ENCODE measurements at places on chromosomes 1 and 21. TPM values are rescaled to one million over a fixed set of nuclear protein-coding genes. Genes with fewer than 3 reads are reported as not detected.

DNA sequence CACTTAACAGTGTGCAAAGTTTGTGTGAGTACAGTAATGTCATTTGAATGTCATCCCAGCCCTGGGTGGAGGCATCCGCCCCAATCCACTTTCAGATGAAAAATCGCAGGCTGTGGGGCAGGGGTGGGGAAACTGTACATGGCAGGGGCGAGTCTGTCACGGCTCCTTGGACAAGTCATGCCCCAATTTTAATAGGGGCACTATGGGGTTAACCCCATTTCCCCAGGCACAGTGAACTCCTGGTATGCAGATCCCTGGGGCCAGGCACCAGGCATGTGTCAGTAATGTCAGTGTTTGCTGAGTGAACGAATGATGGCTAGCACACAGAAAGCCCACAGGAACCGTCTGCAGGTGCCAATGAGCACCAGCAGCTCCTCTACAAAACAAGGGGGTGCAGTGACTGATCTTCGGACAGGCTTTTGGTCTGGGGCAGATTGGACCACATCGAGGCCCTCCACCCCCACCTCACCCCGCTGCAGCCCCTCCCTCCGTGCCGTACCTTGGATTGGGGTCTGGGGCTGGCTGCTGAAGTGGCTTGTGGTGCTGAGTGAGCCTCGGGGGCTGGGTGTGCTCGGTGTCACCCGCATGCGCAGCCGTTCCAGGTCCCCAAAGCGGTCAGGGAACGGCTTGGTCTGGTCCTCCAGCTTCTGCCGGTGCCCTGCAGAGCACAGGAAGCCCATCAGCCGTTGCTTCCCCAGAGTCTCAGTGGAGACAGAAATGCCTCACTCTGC, 23.2 kb downstream of the RUNX3 start:
- H3K36me3 ChIP-seq: no peaks in the 10 kb centered on the region
- H3K4me1 ChIP-seq: no peaks in the 10 kb centered on the region
- H3K27me3 ChIP-seq: no peaks in the 10 kb centered on the region
- peak; percentile 3 for DNase-seq
- no peak overlapping the region for H3K27ac ChIP-seq

DNA sequence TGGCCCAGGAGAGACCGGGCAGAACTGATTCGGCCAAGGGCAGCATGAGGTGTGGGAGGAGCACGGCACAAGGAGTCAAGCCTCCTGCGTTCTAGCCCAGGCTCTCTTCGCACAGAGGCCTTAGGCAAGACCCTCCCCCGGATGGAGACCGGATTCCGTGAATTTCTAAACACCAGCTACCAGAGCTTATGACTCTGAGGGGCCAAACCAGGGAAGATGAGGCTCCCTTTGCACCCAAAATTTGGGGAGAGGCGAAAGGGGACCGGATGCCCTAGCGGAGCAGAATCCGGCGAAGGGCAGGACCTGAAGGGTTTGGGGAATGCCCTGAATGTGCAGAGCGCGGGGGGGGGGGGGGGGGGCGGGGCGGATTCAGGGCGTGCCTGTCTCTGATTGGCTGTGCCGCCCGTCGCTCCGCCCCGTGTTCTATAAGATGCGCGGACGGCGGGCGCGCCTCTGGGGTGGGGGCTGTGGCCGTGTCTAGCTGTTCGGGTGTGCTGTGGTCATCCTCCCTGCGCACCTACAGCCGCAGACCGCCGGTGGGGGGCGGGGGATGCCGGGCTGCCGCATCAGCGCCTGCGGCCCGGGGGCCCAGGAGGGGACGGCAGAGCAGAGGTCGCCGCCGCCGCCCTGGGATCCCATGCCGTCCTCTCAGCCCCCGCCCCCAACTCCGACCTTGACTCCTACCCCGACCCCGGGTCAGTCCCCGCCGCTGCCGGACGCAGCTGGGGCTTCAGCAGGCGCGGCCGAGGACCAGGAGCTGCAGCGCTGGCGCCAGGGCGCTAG, at the start of gene TRNP1:
Gene TRNP1, plus strand, starts transcription at position 456 of the 783 bp plus-strand sequence. Its CDS starts 95 bp downstream, at position 551.
- H3K36me3 ChIP-seq: no peaks in the 10 kb centered on the region
- no peaks in the 10 kb centered on the region for H3K27me3 ChIP-seq
- H3K27ac ChIP-seq: no peak within 1 kb of the TSS
- peaks cover 6% of the 10 kb centered on the region for H3K4me1 ChIP-seq
- peak within 1 kb of the TSS; percentile 67 for H3K4me3 ChIP-seq

- H3K36me3 ChIP-seq: no peaks in the 10 kb centered on the region
- DNase-seq: no peak
- H3K4me3 ChIP-seq: no peak overlapping the region
- H3K27me3 ChIP-seq: no peaks in the 10 kb centered on the region
- no peak overlapping the region for H3K27ac ChIP-seq
- no peaks in the 10 kb centered on the region for H3K4me1 ChIP-seq
These were observed 530.8 kb upstream of the BEND5 start for GRCh38 chr1:49307457-49307856.

DNA sequence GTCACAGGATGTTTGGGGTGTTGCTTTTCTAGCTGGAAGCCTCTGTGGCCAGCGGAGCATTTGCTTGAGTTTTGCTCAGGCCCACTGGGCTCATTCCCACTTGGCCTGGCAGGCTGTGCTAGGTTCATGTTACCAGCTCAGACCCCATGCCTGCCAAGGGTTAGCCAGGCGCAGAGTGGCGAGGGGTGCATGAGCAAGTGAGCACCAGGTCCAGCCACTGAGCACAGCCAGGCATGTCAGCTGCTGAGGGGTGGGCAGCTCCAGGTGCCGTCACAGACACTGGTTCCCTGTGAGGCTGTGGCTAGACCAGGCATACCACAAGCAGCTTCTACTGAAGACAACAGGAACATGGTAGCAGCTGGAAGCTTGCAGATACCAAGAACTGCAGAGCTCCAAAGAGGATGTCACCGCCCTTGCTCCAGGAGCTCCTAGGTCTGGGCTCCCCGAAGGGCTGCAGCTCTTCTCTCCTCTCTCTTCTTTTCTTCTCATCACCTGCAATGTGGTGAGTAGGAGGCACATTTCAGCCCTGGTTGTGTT, 52.0 kb upstream of the CYYR1 start:
- no peak overlapping the region for H3K4me3 ChIP-seq
- H3K4me1 ChIP-seq: no peaks in the 10 kb centered on the region
- no peaks in the 10 kb centered on the region for H3K36me3 ChIP-seq
- H3K27ac ChIP-seq: no peak overlapping the region

DNA sequence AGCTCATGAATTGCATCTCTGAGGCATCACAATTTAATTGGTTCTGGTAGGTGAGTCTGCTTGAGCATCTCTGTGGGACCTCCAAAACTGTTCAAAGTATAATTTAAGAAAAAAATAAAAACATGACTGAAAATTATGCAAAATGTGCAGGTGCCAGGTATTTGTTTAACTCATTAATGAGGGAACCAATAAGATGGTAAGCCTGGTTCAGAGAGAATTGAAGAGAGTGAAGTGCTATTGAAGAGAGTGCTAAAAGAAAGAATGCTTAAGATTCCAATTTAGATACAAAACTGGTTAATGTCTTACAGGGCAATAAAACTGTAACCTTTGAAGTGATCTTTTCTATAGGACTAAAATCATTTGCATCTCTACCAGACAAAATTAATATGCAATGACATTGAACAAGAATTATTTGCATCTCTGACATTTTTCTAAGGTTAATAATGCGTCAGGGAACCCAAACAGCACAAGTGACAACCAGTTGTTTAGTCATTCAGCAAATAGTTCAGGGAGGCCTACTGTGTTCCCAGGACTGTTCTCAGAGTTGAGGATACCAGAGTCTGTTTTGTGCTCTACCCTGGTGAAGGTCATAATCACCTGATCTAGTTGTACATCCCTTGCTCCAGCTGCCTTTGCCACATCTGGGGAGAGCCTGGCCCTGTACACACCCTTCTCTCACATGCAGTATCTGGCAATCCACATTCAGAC, 183.5 kb downstream of the PATJ start:
- no peak overlapping the region for H3K4me3 ChIP-seq
- no peaks in the 10 kb centered on the region for H3K4me1 ChIP-seq
- no peak for DNase-seq
- H3K27me3 ChIP-seq: no peaks in the 10 kb centered on the region

DNA sequence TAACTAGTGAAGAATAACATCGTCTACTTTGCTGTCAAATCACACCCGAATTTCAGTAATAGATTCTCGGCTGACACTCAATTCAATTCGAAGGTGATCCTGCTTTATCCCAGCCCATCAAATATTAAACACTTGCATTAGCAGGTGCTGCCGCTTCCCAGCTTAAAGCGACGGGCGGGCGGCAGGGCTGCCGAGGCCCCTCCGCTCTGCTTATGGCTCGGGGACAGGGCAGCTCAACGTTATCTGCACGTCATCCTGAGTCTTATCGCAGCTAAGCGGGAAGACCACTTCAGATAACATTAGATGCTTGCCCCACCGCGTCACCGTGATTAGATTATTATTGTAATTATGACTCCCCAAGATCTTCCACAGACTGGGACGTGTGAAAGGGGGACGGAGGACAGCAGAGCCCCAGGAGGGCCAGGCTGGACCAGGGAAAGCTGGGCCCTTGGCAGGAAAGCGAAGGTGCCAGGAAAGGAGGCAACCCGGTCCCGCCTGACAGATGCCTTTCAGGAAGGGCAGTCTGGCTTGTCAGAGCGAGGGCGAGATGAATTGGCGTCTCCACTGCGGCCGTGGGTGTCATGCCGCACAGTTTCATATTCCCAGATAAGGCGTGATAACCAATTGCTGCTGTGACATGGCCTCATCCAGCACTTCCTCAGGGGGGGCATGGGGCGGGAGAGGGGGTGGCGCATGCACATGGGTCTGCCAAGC, 37.0 kb downstream of the DMAP1 start:
- H3K36me3 ChIP-seq: no peaks in the 10 kb centered on the region
- H3K27ac ChIP-seq: no peak overlapping the region
- H3K27me3 ChIP-seq: no peaks in the 10 kb centered on the region
- DNase-seq: no peak

GRCh38 chr1:30731806-30732276, 8.5 kb upstream of the MATN1 start:
- H3K36me3 ChIP-seq: no peaks in the 10 kb centered on the region
- no peaks in the 10 kb centered on the region for H3K27me3 ChIP-seq
- no peak for DNase-seq

GRCh38 chr21:45264146-45264911, 23.4 kb downstream of the POFUT2 start:
- DNase-seq: peak; percentile 16
- H3K27ac ChIP-seq: no peak overlapping the region
- no peaks in the 10 kb centered on the region for H3K36me3 ChIP-seq
- no peak overlapping the region for H3K4me3 ChIP-seq

- peak; percentile 72 for DNase-seq
- H3K27me3 ChIP-seq: no peaks in the 10 kb centered on the region
- H3K36me3 ChIP-seq: no peaks in the 10 kb centered on the region
- peak overlapping the region; percentile 78 for H3K27ac ChIP-seq
- H3K4me1 ChIP-seq: peaks cover 39% of the 10 kb centered on the region
- no peak overlapping the region for H3K4me3 ChIP-seq
These were observed 25.0 kb downstream of the ABCA4 start for GRCh38 chr1:94095744-94096469.

- H3K36me3 ChIP-seq: no peaks in the 10 kb centered on the region
- no peak overlapping the region for H3K27ac ChIP-seq
These were observed 33.2 kb downstream of the ATP8B2 start for GRCh38 chr1:154358519-154358918.

DNA sequence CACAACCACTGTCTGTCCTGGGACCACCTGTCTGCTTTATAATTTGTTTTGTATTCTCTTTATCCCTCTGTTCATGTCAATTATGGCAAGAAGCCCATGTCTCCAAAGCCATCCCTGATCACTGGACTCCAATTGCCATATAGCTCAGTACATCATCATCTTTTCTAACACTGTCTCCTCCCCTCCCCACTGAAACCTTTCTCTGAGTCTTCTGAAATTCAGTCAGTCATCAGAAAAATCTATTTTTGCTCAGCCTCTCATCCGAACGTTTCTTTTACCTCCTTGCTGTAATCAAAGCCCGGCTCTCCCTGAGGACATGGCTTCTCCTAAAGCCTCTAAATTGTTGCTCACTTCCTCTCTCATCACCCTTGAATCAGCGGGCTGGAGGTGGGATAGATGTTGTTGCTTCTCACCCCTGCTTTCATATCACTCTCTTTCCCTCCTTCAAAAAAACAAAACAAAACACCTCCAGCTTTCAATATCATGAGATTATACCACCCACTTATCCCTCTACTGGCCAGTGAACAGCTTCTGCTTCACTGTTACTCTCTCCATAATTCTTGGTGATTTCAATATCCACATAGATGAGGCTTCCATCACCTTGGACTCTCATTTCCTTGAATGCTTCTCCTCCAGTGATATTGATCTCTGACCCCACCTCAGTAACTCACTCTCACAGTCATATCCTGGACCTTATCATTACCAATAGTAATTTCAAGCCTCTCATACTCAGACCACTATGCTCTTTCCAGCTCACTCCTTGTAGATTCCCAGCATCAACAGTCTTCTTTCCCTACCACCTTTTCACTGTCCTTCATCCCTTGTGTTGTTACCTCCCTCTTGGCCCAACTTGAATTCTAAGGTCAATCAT, 27.8 kb downstream of the RAB3B start:
- no peaks in the 10 kb centered on the region for H3K27me3 ChIP-seq
- DNase-seq: no peak
- no peaks in the 10 kb centered on the region for H3K4me1 ChIP-seq
- H3K27ac ChIP-seq: no peak overlapping the region
- no peak overlapping the region for H3K4me3 ChIP-seq

GRCh38 chr1:212699625-212700222, at the start of gene BATF3:
BATF3 (minus strand) TSS chr1:212699840; CDS start chr1:212699762, 78 bp downstream.
- peak within 1 kb of the TSS; percentile 56 for H3K4me3 ChIP-seq
- H3K36me3 ChIP-seq: no peaks in the 10 kb centered on the region
- peak within 1 kb of the TSS; percentile 12 for H3K27ac ChIP-seq
- peak; percentile 22 for DNase-seq
- no peaks in the 10 kb centered on the region for H3K27me3 ChIP-seq

- no peaks in the 10 kb centered on the region for H3K36me3 ChIP-seq
- H3K4me3 ChIP-seq: no peak overlapping the region
- H3K4me1 ChIP-seq: peaks cover 2% of the 10 kb centered on the region
These were observed 32.2 kb upstream of the IFNAR2 start for GRCh38 chr21:33197496-33197895.

- H3K36me3 ChIP-seq: no peaks in the 10 kb centered on the region
- no peaks in the 10 kb centered on the region for H3K27me3 ChIP-seq
- peaks cover 1% of the 10 kb centered on the region for H3K4me1 ChIP-seq
These were observed 4.9 kb upstream of the FBXO28 start for GRCh38 chr1:224108991-224109390.

- H3K27me3 ChIP-seq: no peaks in the 10 kb centered on the region
- no peak overlapping the region for H3K4me3 ChIP-seq
- no peak for DNase-seq
- H3K27ac ChIP-seq: no peak overlapping the region
- H3K4me1 ChIP-seq: no peaks in the 10 kb centered on the region
These were observed 244.0 kb downstream of the PLPP3 start for GRCh38 chr1:56335394-56335793.

- H3K36me3 ChIP-seq: no peaks in the 10 kb centered on the region
- H3K4me3 ChIP-seq: no peak overlapping the region
- DNase-seq: no peak
- H3K27ac ChIP-seq: no peak overlapping the region
These were observed 43.4 kb downstream of the NMNAT2 start for GRCh38 chr1:183374825-183375224.

- DNase-seq: peak; percentile 37
- H3K4me1 ChIP-seq: no peaks in the 10 kb centered on the region
- H3K36me3 ChIP-seq: no peaks in the 10 kb centered on the region
These were observed 88.6 kb downstream of the NUF2 start for GRCh38 chr1:163410073-163410999.

Gene FCRL4
- not detected for total RNA-seq

Gene TMCC2
- 3.8 TPM for total RNA-seq

Gene NUDT4B
- 1.7 TPM for total RNA-seq

Gene FLG
- not detected for total RNA-seq

Gene MTF2
- 21.3 TPM for total RNA-seq
